ENCODE measurements at places on chromosomes 6 and 20.

DNA sequence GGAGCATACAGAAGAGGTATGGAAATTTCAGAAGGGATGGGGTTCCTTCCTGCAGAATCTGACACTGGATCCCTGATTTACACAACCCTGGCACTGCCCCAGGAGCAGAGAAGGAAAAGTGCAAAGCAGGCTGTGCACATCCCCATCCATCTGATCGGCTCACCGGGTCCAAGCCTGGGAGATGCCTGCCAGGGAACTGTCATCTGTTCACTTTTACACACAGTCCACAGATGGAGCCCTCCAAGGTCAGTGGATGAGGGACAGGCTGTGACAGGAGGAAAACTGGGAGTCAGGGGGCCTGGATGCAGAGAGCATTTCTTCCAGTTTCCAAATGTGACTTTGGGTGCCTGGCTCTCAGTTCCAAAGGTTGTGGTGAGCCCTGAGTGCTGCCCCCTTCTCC lies 11.0 kb upstream of the SYNDIG1 start:
- no peak for DNase-seq

DNA sequence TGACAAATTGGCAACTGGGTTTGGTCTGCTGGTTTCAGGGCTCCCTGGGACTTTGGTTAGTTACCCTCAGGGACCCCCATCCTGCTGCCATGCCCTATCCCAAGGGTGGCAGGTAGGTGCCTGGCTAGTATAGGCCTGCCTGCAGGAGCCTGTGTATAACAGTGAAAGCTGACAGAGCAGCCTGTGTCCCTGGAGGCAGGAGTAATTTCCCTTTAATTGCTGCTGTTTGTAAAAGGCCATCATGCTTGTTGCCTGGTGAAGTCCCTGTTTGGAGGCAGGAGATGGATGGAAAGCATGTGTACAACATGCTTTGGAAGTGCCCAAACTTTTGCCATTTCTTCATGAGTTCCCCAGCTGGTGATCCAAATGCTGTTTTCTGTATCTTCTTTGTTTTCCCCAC lies 30.1 kb downstream of the CMTR1 start:
- no peak for DNase-seq

GRCh38 chr6:146423452-146423851 lies 120.2 kb upstream of the RAB32 start:
- no peak for DNase-seq

- no peak for DNase-seq
Measured at GRCh38 chr6:56334937-56335336, 87.6 kb upstream of the COL21A1 start.

- DNase-seq, result no peak
Measured at GRCh38 chr6:43776115-43776798, 6.2 kb downstream of the VEGFA start.
